ENCODE measurements at places on chromosomes 11 and 22.
A peak's percentile ranks its signal among the peaks of the same experiment; 100 is the strongest.

GRCh38 chr11:2466869-2467694 is 22.3 kb downstream of the KCNQ1 start:
- DNase-seq = no peak

DNA sequence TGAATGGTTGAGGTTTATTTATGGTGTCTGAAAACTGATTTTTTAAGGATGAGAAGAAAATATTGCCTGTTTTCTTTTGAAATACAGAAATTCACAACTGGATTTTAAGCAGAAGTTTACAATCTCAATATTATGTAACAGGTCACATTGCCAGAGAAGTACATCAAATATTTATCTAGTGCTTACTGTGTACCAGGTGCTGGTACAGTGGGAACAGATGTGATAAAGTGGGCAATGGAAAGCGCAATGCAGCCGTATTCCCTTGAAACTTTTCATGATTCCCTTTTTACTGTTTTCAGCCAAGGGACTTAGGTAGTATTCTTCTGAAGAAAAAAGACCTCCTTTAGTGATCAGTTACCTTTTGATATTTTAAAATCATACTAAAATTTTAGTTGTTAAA is 49.6 kb downstream of the TTC17 start:
- DNase-seq = no peak

DNA sequence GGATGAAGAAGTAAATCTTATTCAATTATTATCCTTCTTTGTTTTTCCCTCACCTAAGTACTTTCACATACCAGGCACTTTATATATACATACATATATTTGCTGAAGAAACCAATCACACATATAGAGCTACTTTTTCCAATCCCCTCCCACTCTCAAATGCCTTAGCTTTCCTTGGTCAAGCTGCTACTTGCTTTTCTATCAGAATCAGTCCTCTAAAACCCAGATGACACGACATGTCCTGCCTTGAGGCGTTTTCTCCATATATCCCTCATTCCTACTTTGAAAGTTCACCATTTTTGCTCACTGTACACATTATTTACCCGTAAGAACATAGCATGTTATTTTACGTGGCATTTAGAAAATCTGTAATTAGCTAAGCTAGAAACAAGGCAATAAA is 5.4 kb downstream of the RAB38 start:
- no peak for DNase-seq

GRCh38 chr11:640021-640706 is 3.1 kb downstream of the DRD4 start:
- DNase-seq = no peak

GRCh38 chr22:50481045-50481439 is 301 bp upstream of the ADM2 start:
- no peak for DNase-seq

DNA sequence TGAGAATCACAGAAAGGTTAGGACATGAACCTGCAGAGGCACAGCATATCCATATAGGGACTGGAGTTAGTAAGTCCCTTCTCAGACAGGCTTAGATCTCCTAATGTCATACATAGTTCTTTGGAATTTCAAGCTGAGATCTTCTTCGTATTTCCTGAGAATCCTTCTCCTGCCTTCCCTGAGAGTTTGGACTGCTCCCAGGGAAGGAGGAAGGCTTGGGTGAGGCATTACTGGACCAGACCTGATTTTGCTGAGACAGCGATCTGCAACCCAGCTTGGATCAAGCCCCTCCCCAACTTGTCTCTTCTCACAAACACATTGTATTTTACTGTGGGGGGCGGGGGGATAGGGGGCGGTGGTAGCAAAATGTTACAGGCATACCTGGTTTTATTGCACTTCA is 108.5 kb downstream of the TSPAN18 start:
- no peak for DNase-seq

GRCh38 chr11:2777386-2777785 is 77.6 kb upstream of the KCNQ1OT1 start:
- DNase-seq = no peak

- DNase-seq = peak; percentile 16
Measured at GRCh38 chr11:102882389-102883024, 7.7 kb upstream of the MMP12 start.

- DNase-seq = no peak
Measured at GRCh38 chr22:28795932-28796856, 4.2 kb downstream of the XBP1 start.

DNA sequence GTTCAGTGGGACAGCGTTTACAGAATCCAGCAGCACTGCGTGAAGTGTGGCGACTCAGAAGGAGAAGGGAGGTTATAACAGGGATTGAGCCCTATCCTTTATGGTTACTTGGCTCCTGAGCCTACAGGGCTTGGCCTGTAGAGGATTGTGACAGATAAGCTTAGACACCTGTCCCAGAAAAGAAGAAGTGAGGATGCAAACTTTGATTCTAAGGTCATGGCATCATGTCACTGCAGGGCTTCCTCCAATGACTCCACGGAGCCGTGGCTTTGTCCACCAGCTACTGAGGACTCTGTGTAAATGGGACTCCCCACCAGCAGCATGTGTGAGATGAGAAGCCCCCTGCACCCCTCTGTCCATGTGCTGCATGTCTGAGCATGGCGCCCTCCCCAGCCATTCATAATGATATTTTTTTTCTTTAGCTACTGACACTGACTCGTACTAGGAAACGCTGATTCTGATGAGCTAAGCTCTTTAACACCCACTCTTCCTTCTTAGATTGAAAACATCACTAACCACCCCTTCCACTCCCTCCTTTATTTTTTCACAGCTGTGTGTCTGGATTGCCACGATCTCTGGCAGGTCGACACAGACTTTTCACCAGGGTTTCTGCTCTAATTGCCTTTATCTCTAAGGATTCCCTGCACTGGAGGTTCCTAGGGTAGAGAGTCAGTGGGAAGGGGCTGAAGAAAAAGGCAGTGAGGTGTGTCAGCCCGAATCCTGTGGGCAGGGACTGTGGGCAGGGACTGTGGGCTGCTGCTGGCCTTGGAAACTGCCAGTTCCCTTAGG is 65.5 kb upstream of the TTC12 start:
- DNase-seq = peak; percentile 53

DNA sequence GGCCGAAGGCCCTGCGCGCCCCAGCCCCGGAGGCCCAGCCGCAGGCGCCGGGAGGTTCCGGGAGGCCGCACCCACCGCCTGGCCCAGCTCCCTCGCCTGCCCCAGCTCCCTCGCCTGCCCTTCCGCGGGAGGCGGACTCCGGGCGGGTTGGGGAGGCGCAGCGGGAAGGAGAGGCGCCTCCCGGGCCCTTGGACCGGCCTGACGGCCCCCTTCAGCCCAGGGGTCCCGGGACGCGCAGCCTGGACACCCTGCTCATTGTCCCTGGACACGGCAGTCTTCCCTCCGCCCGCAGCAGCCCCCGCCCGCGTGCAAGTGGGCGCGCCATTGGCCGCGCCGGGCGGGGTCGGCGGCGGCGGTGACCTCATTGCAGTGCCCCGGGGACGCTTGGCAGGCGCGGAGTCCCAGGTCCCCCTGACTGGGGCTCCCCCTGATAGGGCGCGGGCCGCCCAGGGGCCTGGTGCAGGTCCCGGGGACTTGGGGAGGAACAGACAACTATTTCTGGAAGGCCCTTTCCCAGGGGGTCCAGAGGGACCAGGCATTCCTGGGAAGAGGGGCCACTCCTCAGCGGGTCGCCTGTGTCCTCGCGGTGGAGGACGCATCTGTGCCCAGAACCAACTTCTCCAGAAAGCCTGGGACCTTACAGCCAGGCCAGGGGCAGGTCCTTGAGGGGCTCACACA is 501 bp downstream of the CD151 start:
- no peak for DNase-seq

- DNase-seq = no peak
Measured at GRCh38 chr22:32354360-32355351, 3.0 kb upstream of the RFPL3 start.

GRCh38 chr11:74636630-74637184 is 44.3 kb downstream of the POLD3 start:
- no peak for DNase-seq

- no peak for DNase-seq
Measured at GRCh38 chr22:19809741-19810140, 44.9 kb downstream of the GNB1L start.

- no peak for DNase-seq
Measured at GRCh38 chr22:30890686-30891442, 77.7 kb downstream of the MORC2 start.

DNA sequence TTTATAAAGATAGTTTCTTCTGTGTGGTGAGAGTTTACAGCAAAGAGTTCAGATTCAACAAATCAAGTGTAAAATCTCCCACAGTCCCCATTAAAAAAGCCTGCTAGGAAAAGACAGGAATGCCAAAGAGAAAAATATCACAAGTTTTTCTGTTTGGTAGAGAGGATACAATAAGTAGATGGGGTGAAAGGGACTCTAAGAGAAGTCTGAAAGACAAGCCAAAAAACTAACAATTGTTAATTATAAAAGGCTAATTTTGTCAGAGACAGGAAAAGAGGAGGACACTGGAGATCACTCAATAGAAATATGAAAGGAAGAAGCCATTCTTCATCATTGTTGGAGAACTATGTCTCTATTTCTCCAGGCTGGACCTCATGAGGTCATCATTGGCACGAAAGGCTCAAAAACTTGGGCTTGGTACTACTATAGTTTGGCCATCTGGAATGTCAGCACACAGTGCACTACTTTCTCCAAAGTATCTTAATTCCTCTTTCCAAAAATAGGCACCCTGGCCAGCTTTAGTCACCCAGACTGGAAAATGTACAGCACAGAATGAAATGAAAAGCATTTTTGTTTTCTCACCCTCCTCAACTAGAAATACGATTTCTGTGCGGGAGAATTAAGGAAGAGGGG is 531 bp upstream of the SOX6 start:
- DNase-seq = peak; percentile 64

GRCh38 chr11:43819926-43820325 is 60.7 kb upstream of the ALKBH3 start:
- DNase-seq = no peak

DNA sequence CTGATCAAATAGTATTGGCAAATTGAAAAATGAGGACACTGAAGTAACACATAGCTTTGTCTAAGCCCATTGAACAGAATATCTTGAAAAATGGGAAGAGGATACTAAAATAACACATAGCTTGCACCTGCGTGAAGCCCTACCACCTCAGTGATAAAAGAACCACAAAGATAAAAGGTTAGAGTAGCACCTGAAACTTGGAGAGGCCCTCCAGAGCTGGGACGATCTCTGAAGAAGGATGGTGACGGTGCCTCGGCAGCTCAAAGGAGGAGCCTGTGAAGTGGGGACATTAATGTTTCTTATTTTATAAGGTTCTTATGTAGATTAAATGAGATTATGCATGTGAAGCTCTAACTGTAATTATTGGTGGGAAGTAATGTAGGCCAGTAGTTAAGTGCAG is 23.1 kb upstream of the ARHGAP42 start:
- DNase-seq = no peak

- no peak for DNase-seq
Measured at GRCh38 chr11:72405009-72405408, 29.3 kb downstream of the CLPB start.

DNA sequence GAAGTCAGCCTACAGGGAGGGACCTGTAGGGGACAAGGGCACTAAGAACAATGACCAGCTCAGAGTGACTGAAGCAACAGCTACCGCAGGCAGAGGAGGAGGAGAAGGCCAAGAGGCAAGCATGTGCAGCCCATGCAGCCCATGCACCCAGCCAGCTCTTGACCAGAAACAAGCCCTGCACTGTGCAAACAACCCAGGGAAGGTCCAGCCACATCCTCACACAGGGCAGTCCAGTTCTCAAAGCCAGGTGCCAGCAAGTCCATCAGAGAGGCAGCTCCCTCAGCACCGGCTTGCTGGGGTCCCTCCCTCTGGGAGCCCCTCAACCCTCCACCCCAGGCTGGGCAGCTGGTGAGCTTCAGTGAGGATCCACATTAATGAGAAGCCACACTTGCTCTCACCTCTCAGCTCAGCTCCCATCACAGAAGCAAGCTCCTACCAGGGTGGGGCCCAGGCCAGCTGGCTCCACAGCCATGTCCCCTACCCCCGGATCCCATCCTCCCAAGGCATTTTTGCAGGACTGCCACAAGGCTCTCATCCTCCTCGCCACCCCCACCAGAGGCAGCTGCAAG is 7.1 kb downstream of the DGCR2 start:
- no peak for DNase-seq

GRCh38 chr11:123770712-123771111 is 16.4 kb upstream of the OR6X1 start:
- DNase-seq = no peak

DNA sequence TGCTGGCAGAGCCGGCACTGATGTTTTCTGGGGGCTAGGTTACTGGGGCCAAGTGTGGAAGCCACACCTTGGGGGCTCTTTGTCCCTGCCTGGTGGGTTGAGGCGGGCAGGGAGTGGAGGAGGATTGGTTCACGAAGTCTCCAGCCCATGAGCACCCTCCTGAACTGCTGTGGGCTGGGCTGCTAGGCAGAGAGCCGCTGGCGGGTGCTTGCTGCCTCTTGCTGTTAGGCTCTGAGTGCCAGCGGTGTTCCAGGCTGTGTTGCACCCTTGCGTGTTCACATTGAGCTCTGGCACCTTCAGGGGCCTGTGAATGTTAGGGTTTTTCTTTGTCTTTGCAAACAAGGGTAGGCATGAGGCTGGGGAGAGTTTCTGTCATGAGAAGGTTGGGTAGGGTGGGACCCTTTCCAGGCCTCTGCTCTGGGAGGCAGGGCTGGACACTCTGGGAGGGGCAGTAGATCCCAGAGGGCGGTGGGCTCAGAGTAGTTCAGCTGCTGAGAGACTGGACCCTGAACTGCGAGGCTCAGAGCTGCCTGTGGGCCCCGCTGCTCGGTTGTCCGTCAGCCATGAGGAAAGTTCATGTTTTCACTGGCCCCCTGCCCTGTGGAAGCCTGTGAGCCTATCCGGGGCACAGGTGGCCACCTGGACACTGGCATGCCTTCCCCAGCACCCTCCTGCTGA is 24.0 kb upstream of the TMEM191C start:
- DNase-seq = no peak

DNA sequence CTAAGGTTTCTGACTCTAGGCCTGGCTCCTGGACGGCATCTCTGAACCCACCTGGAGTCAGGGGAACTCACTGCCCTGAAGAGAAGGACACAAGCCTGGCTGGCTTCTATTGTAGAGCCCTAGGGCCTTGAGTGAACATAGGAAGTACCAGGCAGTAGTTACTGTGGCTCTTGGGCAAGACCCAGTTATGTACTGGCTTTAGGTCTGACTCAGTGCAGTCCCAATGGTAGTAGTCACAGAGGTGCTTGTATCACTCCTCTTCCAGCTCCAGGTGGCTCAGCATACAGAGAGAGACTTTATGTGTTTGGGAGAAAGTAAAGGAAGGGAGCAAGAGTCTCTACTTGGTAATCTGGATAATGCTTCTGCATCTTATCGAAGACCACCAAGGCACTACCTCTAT is 13.9 kb upstream of the PAK1 start:
- no peak for DNase-seq

- DNase-seq = no peak
Measured at GRCh38 chr11:12017243-12017678, 8.8 kb upstream of the DKK3 start.

- peak; percentile 49 for DNase-seq
Measured at GRCh38 chr22:29030618-29031226, 30.9 kb downstream of the C22orf31 start.

DNA sequence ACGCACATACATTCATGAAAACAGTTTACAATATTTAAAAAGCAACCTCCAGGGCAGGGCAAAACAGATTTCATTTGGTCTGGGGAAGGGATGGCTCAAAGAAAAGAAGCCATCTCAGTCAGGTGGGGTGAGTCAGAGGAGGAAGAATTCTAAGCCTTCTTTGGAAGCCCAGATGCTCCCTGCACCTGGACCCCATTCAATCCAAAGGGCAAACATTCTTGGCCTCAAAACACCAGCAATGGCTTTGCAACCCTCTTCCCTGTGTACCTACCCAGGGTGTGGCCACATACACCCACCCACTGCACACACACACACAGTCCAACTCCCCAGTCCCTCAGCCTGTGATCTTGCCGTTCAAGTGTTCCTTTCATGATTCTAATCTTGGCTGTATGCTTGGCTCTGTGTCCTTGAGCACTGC is 2.0 kb downstream of the KCNE3 start:
- no peak for DNase-seq
